ENCODE measurements at places on chromosomes 13 and 19. TPM values are rescaled to one million over a fixed set of nuclear protein-coding genes. Genes with fewer than 3 reads are reported as not detected.
A peak's percentile ranks its signal among the peaks of the same experiment; 100 is the strongest.

DNA sequence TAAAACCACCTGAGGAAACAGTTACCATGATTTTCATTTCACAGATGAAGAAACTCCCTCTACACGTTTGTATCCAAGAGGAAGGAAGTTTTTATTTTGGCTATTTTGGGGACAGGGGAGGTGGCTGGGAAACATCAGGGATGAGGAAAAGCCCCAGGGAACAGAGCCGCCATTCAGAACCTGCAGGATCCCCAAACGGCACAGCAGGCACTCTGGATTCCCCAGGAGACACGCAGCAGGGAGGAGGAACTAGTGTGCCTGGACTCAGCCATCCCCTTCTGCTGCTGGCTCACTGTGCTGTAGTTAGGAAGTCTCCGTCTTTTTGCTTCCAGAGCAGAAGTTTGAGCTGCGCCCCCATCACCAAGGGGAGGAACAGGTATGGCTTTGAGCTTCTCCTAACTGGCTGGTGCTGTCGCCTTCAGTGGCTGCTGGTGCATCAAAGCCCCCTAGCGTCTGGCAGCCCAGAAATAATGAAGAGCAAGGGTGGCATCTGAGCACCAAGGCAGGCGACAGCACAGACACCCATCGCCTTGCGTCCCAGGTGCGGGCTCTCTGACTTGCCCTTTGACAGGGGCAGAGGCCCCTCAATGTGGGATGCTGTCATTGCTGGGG lies 4.2 kb downstream of the NAPA start:
- peak overlapping the region; percentile 99 for H3K4me3 ChIP-seq
- H3K4me1 ChIP-seq: peaks cover 93% of the 10 kb centered on the region
- H3K36me3 ChIP-seq: no peaks in the 10 kb centered on the region
- peak overlapping the region; percentile 97 for H3K27ac ChIP-seq
- DNase-seq: no peak
- H3K27me3 ChIP-seq: no peaks in the 10 kb centered on the region

DNA sequence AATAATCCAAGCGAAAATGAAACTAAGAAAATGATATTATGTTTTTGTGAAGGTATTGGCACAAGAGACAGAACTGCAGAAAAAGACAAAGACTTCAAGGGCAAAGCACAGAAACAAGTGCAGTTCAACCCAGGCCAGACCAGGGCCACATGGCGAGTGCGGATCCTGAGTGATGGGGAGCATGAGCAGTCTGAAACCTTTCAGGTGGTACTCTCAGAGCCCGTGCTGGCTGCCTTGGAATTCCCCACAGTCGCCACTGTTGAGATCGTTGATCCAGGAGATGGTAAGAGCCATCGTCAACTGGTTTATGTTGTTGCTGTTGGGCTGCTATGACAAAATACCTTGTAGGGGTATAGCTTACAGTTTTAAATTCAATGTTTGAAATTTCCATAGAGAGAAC lies 82.6 kb downstream of the FREM2 start:
- no peak for DNase-seq
- H3K36me3 ChIP-seq: no peaks in the 10 kb centered on the region
- H3K4me1 ChIP-seq: peaks cover 13% of the 10 kb centered on the region
- H3K27me3 ChIP-seq: peaks cover 20% of the 10 kb centered on the region
- H3K4me3 ChIP-seq: no peak overlapping the region
- H3K27ac ChIP-seq: no peak overlapping the region

GRCh38 chr19:1267477-1268225 lies 1.5 kb upstream of the CIRBP start:
- no peak for DNase-seq
- peaks cover 83% of the 10 kb centered on the region for H3K4me1 ChIP-seq
- peak overlapping the region; percentile 100 for H3K27ac ChIP-seq
- H3K4me3 ChIP-seq: peak overlapping the region; percentile 67
- H3K27me3 ChIP-seq: no peaks in the 10 kb centered on the region
- peaks cover 25% of the 10 kb centered on the region for H3K36me3 ChIP-seq

The ZNF730 gene
- total RNA-seq: 0.22 TPM

- H3K4me3 ChIP-seq: peak overlapping the region; percentile 34
- peaks cover 96% of the 10 kb centered on the region for H3K27me3 ChIP-seq
- no peaks in the 10 kb centered on the region for H3K36me3 ChIP-seq
- H3K27ac ChIP-seq: no peak overlapping the region
Measured at GRCh38 chr19:53908106-53908934, 758 bp upstream of the CACNG7 start.

The LRRC25 gene
- total RNA-seq: 2.4 TPM

DNA sequence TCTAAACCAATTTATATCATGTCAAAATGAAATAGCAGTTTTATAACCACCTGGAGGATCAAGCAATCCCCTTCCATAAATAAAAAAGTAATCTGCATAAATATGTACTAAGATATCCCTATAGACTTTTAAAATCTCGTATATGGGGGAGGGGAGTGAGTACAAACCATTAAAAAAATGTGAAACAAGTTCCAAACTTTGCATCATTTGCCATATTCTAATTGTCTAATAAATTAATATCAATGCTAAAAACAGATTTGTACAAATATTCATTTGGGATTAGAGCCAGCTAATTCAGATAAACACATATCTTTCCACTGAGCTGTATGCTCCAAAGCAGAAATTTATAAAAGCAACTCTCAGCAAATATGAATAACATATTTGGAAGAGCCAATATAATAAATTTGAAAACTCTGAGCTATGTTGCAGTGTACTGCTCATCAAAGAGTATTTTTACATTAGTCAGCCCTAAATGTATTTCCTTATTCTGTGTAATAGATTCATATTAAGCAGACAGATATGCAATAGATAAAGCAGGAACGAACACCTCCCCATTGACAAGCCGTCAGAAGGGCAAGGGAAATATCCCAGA lies 970.2 kb downstream of the EFNB2 start:
- H3K27me3 ChIP-seq: no peaks in the 10 kb centered on the region
- no peak overlapping the region for H3K27ac ChIP-seq
- peaks cover 4% of the 10 kb centered on the region for H3K4me1 ChIP-seq
- DNase-seq: no peak
- no peak overlapping the region for H3K4me3 ChIP-seq

- peaks cover 4% of the 10 kb centered on the region for H3K4me1 ChIP-seq
- DNase-seq: no peak
Measured at GRCh38 chr13:94854688-94855087, 142.3 kb upstream of the SOX21 start.

DNA sequence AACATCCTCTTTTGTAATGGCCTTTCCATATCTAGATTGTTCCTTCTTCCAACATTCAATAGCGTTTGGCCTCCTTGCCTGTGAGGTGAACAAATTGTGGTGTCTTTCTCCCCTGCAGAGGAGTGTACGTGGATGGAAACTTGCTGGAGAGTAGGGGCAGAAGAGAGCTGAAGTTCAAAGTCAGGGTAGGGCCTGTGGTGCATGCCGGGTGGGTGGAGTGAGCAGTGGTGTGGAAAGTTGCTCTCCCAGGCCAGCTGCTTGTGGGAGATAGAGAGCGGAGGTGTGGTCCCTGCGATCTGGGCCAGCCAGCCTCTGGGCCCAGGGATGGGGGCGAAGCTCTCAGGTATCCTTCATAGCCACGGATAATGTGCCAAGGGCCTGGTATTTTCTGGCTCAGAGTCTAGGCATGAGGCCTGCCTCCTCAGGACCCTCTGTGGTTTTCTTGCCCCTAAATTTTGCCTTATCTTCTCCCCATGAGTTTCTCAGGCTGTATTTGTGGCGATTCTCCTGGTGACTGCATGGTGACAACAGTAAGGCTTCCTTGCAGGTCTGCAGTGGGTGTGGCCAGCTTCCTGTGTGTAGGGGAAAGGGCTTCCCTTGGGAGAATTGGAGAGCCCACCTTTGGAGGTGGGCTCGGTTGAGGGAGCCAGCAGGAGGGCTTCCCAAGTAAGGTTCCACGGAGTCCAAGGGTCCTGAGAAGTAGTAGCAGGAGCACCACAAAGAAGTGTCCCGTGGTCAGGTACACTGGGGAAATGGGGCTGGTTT lies 6.7 kb downstream of the RGCC start:
- peak overlapping the region; percentile 79 for H3K27ac ChIP-seq
- H3K4me1 ChIP-seq: peaks cover 54% of the 10 kb centered on the region
- H3K27me3 ChIP-seq: peaks cover 33% of the 10 kb centered on the region
- H3K4me3 ChIP-seq: peak overlapping the region; percentile 72
- peaks cover 44% of the 10 kb centered on the region for H3K36me3 ChIP-seq

DNA sequence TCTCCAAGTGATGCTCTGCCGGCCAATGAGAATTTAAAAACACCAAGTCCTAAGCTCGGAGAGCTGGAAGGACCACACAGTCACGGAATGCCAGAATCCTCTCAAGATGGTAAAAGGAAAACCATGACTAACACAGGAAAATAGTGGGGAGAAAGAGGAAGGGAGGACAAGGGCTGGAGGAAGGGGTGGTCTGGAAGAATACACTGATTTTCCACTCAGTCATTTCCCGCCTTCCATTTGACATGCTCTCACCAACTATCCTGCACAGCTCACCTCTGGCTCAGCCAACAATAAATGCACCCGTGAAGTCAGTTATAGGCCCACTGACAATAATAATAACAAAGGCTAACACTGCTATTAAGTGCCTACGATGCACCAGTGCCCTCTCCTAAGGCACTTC lies 31.5 kb downstream of the SLC7A1 start:
- no peaks in the 10 kb centered on the region for H3K4me1 ChIP-seq
- no peak for DNase-seq
- no peaks in the 10 kb centered on the region for H3K27me3 ChIP-seq
- H3K36me3 ChIP-seq: no peaks in the 10 kb centered on the region
- H3K27ac ChIP-seq: no peak overlapping the region

GRCh38 chr19:11142528-11143171 lies 12.9 kb downstream of the SPC24 start:
- peak overlapping the region; percentile 100 for H3K27ac ChIP-seq
- peak; percentile 92 for DNase-seq
- H3K4me1 ChIP-seq: peaks cover 68% of the 10 kb centered on the region
- peak overlapping the region; percentile 56 for H3K4me3 ChIP-seq
- H3K27me3 ChIP-seq: no peaks in the 10 kb centered on the region

- DNase-seq: no peak
- H3K4me3 ChIP-seq: no peak overlapping the region
- H3K36me3 ChIP-seq: no peaks in the 10 kb centered on the region
Measured at GRCh38 chr19:41923045-41923788, 5.0 kb downstream of the ERFL start.

- no peaks in the 10 kb centered on the region for H3K4me1 ChIP-seq
- no peak overlapping the region for H3K4me3 ChIP-seq
- H3K27me3 ChIP-seq: no peaks in the 10 kb centered on the region
Measured at GRCh38 chr13:74867460-74867859, 614.5 kb downstream of the TBC1D4 start.

The MAP2K2 gene
- 129 TPM for total RNA-seq

GRCh38 chr13:57724486-57725272 lies 93.1 kb downstream of the PCDH17 start:
- H3K4me1 ChIP-seq: no peaks in the 10 kb centered on the region
- no peaks in the 10 kb centered on the region for H3K27me3 ChIP-seq
- H3K36me3 ChIP-seq: no peaks in the 10 kb centered on the region
- H3K27ac ChIP-seq: no peak overlapping the region

DNA sequence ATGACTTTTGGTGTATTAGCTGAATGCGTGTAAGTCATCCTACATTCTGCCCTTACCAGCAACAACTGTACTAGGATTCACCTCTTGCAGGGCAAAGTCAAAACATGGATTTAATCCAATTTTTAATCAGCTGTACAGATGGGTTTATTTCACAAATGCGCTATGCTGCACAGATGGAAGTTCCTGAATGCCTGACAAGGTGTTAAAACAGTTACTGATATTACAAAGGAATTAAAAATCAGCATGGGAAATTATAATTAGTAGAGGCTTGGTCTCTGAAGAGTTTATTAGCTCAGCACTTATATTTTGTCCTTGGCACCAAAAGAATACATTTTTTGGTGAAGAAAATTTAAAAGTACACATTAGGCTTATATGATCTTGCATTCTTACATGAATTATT lies 448.9 kb downstream of the PCDH9 start:
- H3K4me3 ChIP-seq: no peak overlapping the region
- no peak overlapping the region for H3K27ac ChIP-seq
- DNase-seq: no peak
- no peaks in the 10 kb centered on the region for H3K36me3 ChIP-seq
- no peaks in the 10 kb centered on the region for H3K27me3 ChIP-seq
- no peaks in the 10 kb centered on the region for H3K4me1 ChIP-seq

DNA sequence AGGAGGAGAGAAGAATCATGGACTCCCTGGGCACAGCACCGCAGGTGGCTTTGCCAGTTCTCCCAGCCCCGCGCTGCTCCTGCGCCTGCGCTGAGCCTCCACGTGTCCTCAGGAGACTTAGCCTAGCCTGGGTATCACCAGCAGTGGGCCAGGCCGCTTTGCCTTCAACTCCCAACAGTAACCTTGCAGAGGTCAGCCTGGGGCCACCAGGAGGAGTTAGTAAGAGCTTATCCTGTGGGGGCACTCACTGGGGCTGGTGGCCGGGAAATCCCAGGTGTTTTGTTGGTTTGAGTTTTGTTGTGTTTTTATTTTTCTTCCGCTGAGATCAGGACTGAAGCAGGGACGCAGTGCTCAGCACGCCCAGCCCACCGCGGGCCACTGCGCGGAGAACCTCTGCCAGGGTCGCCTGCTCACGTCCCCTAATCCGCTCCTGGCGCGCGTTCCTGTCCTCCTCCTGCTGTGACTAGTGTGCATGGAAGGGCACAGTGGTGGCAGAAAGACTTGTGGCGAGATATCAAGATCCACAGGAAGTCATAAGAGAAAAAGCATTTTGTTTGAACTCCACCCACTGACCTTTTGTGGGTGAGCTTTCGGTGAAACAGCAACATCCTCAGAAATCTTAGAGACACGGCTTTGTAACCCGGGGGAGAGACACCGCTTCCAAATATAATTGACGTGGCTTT lies 207.4 kb upstream of the RFC3 start:
- H3K27ac ChIP-seq: peak overlapping the region; percentile 95
- no peaks in the 10 kb centered on the region for H3K36me3 ChIP-seq
- peaks cover 59% of the 10 kb centered on the region for H3K4me1 ChIP-seq
- peak overlapping the region; percentile 59 for H3K4me3 ChIP-seq
- DNase-seq: peak; percentile 78

- H3K4me1 ChIP-seq: no peaks in the 10 kb centered on the region
- H3K27me3 ChIP-seq: no peaks in the 10 kb centered on the region
- H3K27ac ChIP-seq: no peak overlapping the region
- H3K4me3 ChIP-seq: no peak overlapping the region
Measured at GRCh38 chr13:87376081-87376480, 295.1 kb upstream of the SLITRK5 start.

Data from left ventricle myocardium inferior (tissue), 1 donor.